CD4-positive, alpha-beta T cell treated with Interleukin-15 for 1 hour (primary cell): ENCODE measurements at places on chromosomes 7 and 10.
A peak's percentile ranks its signal among the peaks of the same experiment; 100 is the strongest.

DNA sequence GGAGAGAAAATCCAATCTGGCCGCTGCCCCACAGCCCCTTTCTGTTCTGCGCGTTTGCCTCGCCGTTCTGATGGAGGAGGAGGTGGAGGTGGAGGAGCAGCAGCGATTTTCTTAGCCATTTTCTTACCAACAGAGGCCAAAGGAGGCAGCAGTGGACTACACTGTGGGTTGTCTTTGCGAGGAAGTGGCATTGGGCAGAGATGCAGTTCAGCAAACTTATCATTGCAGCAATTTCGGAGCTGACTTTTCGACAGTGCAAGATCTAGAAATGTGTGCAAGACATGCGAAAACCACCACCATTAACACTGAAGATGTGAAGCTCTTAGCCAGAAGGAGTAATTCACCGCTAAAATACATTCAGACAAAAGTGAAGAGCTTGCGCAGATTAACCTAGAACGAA, 1.9 kb upstream of the ARL4A start:
- peak; percentile 60 for DNase-seq

DNA sequence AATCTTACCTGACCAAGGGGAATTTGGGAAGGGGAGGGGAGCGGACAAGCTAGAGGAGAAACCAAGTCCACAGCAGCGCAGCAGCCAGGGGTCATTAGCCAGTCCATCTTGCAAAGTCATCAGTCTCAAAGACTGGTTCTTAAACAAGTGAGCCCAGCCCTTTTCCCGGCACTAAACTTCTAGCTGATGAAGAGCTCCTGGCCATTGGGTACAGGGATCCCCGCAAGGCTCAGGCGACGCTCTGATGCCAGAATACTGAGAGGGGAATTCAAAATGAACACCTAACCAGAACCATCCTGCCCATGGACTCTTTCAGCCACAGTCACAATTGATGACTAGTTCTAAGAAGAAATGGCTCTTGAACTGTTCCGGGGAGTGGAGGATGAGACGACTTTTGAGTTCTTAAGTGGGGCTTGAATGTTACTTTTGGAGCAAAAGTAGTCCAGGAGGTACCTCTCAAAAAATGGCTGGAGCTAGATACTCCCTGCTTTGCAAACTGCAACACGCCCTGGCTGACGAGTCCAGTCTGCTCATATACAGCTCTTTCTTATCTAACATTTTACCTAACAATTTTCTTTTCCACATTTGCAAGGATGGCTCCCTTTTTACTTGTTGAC, 2.5 kb upstream of the TWIST1 start:
- no peak for DNase-seq

DNA sequence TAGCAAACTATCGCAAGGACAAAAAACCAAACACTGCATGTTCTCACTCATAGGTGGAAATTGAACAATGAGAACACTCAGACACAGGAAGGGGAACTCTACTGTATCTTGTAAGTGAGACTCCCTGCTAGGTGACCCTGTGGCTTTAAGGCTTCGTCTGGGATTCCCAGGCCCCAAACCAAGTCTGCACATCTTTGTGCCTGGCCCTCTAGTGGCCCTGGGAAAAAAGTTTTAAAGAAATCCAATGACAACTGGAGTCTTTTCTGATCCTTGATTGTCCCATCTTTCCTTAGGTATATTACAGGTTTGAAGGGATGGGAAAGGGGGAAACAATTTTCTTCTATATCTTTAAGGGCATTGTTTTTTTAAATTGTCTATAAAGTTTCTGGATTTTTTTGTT, 10.6 kb upstream of the LIPM start:
- peak; percentile 33 for DNase-seq

DNA sequence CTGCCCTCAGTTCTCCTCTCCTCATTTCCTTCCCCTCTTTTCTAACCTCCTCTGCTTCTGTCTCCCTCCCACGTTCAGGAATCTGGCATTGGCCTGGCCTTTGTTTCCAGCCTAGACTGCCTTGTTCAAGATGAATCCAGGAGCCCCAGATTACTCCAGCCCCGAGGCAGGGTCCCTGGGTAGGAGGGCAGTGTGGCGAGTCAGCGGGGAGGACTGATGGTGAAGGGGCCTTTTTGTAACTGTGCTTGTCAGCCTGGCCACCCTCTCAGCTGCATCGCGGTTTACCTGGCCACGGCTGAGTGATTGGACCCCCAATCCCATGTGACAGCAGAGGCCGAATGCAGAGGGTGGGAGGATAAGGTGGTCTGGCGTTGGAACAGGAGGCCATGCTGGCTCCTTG, 96.1 kb upstream of the SHH start:
- no peak for DNase-seq

DNA sequence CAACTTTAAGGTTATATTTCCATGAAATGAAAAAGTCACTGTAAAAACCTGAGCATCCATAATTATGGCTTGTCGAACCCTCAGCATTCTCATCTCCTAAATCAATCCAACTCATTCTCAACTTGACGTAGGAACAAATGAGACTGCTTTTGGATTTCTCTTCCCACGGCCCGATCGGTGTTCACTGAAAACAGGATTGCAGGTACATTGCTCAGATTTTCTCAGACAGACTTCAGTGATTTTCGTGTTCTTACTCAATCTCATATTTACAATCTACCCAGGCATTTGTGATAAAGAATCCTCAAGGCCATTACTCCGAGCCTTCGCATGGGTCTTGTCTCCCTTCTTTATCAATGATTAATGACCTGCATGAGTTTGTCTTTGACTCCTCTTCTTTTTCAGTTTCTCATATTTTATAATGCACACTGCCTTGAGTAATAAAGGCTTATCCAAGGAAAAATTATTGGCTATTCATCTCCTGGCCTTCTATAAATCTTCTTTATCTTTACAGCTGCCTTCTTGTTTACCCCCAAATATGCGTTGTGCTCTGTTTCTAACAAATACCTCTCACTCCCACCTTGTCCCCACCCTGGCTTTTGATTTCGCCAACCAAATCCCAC, 90.4 kb upstream of the MYO3A start:
- DNase-seq: no peak

GRCh38 chr10:125343118-125343925, 183.0 kb upstream of the CTBP2 start:
- no peak for DNase-seq

GRCh38 chr10:23203369-23204325, 11.5 kb downstream of the PTF1A start:
- DNase-seq: no peak

GRCh38 chr7:25994433-25994994, 157.5 kb upstream of the NFE2L3 start:
- no peak for DNase-seq

DNA sequence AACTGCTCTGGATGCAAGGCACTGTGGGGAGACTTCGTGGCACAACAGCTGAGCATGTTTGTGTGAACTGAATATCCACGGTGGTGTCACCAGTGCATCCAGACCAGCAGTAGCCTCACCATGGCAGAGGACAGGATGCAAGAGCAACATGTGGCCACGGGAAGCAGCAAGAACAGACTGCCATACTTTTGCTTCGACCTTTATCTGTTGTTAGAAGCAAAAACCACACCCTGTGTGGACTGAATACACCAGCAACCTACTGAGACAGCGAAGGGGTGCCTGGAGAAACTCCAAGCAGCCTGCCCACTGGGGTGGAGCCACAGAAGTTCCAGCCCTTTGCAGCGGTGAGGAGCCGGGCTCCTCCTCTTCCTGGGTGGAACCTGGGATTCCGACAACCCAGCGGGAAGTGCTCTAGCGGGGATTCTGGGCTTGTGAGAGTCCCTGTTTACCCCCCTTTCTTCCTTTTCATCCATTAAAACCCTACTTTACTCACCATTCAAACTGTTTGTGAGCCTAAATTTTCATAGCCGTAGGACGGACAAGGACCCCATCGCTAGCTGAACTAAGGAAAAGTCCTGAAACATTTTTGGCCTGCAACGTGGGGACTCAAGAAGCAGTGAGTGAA, 584.9 kb downstream of the GRM8 start:
- no peak for DNase-seq

GRCh38 chr7:1320616-1321240, 88.1 kb downstream of the UNCX start:
- DNase-seq: no peak

DNA sequence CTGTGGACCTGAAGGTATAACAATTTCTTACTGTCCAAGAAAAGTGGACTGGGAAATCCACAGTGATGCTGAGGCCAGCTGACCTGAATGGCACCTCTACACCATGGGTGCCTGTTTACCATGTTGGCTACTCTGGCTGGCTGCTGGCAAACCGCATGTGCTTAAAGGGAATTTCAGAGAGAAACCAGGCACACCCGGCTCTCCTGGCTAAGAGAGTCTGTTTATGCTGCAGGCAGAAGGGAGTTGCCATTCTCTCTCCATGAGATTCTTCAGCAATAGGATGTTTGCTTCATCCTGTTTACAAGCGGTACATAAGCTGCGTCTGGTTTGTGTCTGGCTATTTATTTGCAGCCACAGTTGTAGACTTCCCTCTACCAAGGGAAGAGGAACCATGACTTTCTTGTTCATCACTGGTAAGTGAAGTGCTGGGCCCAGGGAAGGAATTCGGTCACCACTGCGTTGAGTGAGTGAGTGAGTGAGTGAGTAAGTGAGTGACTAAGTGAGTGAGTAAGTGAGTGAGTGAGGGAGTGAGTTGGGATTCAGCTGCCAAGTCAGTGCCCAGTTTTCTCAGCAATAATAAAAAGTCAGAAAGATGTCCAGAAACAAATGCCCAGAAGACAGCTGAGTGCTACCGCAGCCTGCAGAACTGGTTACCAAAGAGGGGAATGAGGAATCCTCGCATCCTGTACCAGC, 90.4 kb downstream of the COBL start:
- no peak for DNase-seq

GRCh38 chr10:125095776-125096175, 64.6 kb downstream of the CTBP2 start:
- no peak for DNase-seq

GRCh38 chr10:3782451-3783315, 2.3 kb downstream of the KLF6 start:
- DNase-seq: peak; percentile 86

- DNase-seq: no peak
These were observed 28.1 kb downstream of the SMNDC1 start for GRCh38 chr10:110276603-110277002.

DNA sequence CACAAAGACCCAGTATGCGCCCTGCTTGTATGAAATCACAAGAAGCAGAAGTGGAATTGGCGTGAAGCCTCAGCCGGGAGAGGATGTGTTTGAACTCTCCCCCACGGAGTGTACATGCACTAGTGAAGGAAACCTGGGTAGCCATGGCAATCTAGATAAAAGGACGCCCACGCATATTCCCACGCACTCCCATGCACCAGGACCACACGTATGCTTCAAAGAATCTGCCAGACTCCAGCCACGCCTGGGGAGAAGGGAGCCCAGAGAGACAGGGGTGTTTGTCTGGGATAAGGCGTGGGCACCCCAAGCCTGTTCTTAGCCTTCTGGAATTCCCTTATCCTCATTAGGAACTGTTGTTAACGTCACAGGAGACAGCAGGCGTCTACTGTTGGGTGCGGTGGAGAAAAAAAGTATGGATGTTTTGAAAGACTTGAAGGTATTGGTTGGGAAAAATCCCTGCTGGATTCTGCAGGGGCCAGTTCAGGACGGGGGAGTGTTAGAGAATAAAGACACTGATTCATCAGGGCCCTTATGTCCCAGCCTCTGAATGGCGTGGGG, 28.9 kb upstream of the ECHDC3 start:
- DNase-seq: no peak

DNA sequence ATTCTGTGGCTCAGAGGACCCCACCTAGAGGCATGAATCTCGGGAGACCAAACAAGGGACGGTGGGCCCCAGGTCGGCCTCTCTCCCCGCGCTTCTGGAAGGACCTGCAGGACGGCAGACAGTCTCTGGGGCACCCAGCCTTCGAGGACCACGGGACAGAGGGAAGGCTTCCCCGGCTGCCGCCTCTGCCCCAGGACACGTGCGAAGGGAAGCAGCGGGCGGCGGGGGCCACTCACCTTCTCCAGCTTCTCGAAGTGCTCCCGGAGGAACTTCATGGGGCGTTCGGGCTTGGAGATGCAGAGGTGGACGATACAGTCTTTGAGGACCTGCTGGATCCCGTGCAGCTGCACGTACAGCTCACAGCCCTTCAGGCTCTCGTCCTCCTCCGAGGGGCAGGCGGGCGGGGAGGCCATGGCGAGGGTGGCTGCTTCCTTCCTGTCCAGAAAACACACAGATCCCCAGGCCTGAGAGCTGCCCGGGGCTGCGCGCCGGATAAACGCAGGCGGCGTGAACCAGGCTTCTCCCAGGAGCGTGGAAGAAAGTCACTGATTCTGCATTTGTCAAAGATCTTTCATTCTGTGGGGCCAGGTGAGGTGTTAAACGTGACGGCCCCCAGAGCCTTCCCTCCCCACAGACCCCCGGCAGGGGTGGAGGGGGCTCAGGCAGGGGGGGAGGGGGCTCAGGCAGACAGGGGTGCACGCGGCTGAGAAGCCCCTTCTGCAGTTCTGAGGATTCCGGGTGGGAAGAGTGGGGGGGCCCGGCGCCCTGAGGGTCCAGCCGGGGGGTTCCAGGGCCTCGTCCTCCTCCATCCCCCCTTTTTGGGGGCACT, 15.2 kb upstream of the DNAAF5 start:
- DNase-seq: no peak

DNA sequence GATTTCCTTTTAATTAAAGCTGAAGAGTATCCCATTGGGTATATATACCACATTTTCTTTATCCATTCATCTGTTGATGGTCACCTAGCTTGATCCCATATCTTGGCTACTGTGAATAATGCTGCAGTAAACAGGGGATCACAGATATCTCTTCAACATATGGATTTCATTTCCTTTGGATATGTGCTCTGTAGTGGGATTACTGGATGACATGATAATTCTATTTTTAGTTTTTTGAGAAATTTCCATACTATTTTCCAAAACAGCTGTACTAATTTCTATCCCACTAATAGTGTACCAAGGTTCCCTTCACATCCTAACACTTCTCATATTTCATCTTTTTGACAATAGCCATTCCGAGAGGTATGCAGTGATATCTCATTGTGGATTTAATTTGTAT, 48.8 kb upstream of the PRPS1L1 start:
- no peak for DNase-seq

GRCh38 chr7:45149606-45150005, 8.0 kb upstream of the RAMP3 start:
- DNase-seq: no peak

- no peak for DNase-seq
These were observed 4.9 kb upstream of the FOXP2 start for GRCh38 chr7:114409750-114410149.

DNA sequence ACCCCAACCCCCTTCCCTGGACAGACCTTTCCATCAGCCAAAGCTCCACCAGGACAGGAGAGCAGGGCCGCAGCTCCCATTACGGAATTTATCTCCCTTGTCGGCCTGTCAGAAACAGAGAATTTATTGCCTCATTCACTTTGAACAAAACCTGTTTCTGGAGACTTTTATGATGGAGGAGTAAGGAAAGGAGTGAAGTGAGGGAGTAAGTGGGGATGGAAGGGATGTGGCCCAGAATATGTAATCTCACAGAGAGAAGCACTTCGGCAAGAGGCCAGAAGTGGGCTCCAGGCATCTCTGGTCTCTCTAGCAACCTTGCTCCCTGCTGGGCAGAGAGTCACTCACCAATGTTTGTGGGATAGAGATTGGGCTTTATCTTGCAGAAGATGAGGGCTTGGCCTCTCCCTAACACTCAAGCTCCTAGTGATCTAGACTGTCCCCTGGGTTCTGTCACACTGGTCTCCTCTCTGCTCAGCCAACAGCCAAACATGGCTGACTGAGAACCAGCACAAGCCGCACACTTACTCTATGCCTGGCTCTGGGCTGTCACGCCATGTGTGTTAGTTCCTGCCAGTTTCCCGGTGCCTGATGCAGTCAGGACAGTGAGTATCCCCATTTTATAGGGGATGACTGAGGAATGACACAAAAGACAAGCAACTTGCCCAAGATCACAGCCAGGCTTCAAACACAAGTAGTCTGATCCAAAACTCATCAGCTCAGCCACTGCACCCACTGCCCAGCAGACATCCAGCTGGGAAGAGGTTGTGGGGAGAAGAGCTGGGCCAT, 149.4 kb upstream of the ZMIZ1 start:
- DNase-seq: no peak
